Mucosa of descending colon (tissue), 3 donors: ENCODE measurements at places on chromosomes 2 and 18. TPM values are rescaled to one million over a fixed set of nuclear protein-coding genes. Genes with fewer than 3 reads are reported as not detected.

DNA sequence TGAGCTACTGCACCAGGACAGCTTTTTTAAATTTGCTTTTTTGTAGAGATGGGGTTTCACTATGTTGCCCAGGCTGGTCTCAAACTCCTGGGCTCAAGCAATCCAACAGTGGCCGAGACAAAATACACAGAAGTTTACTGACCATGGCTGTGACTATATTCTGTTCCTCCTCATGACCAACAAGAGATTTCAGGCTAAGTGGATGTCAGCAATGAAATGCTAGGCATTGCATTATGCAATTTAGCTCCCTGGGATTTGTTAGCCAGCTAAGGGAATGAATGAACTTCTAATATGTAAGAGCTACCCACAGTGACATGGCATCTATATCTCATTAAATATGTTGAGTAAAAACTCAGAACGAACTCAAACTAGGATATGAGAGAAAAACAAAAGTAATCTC is 81.9 kb upstream of the MBOAT2 start:
- no peak for DNase-seq

The KIAA2012 gene
- 0.13 TPM for total RNA-seq

- peak; percentile 22 for DNase-seq
Measured at GRCh38 chr2:96918754-96919550, 49.1 kb upstream of the SEMA4C start.

DNA sequence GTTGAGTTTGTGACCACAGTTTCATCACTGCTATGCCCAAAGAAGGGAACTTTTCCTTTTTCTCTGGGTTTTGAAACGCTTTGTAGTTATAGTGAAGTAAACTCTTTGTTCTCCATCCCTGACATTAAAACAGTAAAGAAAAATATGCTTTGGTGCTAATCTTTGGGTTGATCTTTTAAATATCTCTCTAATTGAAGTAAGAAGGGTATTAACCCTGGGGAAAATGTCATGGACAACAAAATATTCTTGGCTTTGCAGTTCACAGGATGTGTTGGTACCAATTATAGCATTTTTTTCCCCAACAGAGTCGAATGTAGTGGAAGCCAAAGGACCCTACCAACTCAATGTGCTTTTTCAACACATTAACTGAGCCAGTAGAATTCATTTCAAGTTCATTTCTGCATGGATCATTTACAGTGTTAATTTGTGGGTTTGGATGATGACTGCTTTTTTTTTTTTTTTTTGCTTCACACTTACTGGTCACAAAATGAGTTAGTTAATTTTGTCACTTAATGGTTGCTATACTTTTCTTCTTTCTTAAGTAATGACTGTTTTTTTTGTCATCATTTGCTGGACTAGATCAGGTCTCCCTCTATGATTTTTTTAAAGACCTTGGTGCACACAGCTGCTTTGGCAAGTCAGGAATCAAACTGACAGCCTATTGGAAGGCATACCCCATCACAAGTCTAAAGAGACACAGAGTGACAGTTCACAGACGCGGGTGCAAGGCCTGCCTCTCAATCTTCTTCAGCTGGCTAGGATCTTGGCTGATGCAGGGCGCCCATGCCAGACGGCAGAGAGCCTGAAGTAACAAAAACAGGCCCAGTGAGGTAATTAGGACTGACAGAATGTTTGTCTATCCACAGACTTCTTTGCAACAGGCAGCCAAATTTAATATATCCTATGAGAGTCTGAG is 98.8 kb upstream of the MMADHC start:
- DNase-seq, result no peak

- no peak for DNase-seq
Measured at GRCh38 chr2:143686585-143687164, 557.5 kb downstream of the ARHGAP15 start.
